ENCODE measurements at places on chromosomes 4 and X.

- DNase-seq = no peak
Measured at GRCh38 chrX:68995780-68996551, 167.1 kb downstream of the EFNB1 start.

DNA sequence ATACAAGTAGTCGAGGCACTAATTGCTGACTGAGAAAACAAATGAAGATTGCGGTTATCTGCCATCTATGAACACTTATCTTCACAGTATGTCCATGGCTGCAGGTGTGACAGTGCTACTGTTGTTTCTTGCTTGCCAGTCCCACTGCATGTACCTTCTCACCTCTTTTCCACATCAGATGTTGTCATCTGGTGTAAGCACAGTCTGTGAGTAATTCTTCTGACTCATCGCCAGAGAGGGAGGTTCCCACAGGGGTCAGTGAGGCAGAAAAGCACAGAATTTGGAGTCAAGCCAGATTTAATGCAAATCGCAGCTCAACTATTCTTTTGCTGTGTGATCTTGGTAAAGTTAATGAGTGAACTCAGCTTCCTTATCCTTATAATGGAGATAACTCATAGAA is 144.4 kb downstream of the GLRA2 start:
- no peak for DNase-seq

GRCh38 chr4:12458621-12459020 is 1025.5 kb downstream of the RAB28 start:
- no peak for DNase-seq

DNA sequence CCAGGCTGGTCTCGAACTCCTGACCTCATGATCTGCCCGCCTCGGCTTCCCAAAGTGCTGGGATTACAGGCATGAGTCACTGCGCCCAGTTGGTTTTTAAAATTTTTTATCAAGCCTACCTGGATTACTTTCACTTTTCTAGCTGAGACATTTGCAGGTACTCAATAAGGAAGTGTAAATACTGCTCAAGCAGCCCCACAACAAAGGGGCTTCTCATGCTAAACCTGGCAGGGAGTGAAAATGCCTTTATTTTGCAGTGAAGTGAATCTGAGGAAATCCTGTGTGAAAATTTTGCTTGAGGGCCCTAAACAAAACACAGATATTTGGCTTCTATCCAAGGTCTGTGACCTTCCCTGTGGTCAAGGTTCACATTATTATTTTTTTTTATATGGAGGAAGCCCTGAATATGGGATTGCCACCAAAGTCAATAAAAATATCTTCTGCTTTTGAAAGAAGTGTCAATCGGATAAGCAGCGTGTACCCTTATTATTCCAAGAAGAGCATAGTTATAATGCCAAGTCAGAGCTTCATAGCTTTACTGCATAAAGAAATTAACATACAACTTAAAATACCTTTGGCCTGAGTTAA is 481.0 kb downstream of the SH2D1A start:
- no peak for DNase-seq

GRCh38 chr4:15799701-15800100 is 21.6 kb downstream of the CD38 start:
- DNase-seq = no peak

- no peak for DNase-seq
Measured at GRCh38 chr4:133960975-133961374, 240.6 kb downstream of the PABPC4L start.
